Sigmoid colon (tissue), 7 donors: ENCODE measurements at places on chromosomes 11 and 22. TPM values are rescaled to one million over a fixed set of nuclear protein-coding genes. Genes with fewer than 3 reads are reported as not detected.

Gene GUCY1A2
- 2.8 TPM for total RNA-seq

Gene FGF4
- total RNA-seq, result not detected

Gene KRTAP5-9
- not detected for total RNA-seq

Gene OR56A4
- total RNA-seq, result not detected

Gene MS4A3
- not detected for total RNA-seq

Gene INCENP
- total RNA-seq, result 8.9 TPM

Gene TESMIN
- total RNA-seq, result not detected

Gene CALCA
- total RNA-seq, result 0.66 TPM

Gene MS4A14
- total RNA-seq, result 0.41 TPM

Gene HEPN1
- total RNA-seq, result not detected

Gene PANX3
- total RNA-seq, result not detected

Gene VWCE
- 0.54 TPM for total RNA-seq

Gene DNHD1
- 13.0 TPM for total RNA-seq

Gene CPT1A
- total RNA-seq, result 31.6 TPM

Gene OR8B3
- not detected for total RNA-seq

Gene KCNJ11
- 0.41 TPM for total RNA-seq

Gene PGGHG
- 13.0 TPM for total RNA-seq

Gene MRGPRD
- 1.9 TPM for total RNA-seq

Gene ETS1
- total RNA-seq, result 29.5 TPM

Gene DUSP8
- 2.7 TPM for total RNA-seq

Gene INPP5J
- 1.5 TPM for total RNA-seq

Gene LDHA
- 339 TPM for total RNA-seq

Gene OR52H1
- 1.6 TPM for total RNA-seq

Gene SULT4A1
- total RNA-seq, result 2.9 TPM

Gene GGT5
- total RNA-seq, result 22.5 TPM

Gene CRYBB2
- not detected for total RNA-seq

Gene ANGPTL5
- not detected for total RNA-seq

Gene SIDT2
- total RNA-seq, result 22.1 TPM

Gene TMEM123
- total RNA-seq, result 140 TPM

Gene ARAP1
- total RNA-seq, result 78.5 TPM

Gene ATG13
- total RNA-seq, result 47.7 TPM

Gene FXYD2
- total RNA-seq, result 4.1 TPM

Gene NXPE4
- not detected for total RNA-seq

Gene CBX7
- total RNA-seq, result 108 TPM

Gene HORMAD2
- total RNA-seq, result not detected

Gene ACR
- total RNA-seq, result not detected

Gene PLEKHB1
- total RNA-seq, result 57.6 TPM

Gene SCGB1C1
- total RNA-seq, result not detected

Gene KRTAP5-10
- total RNA-seq, result not detected

Gene ADM
- total RNA-seq, result 61.7 TPM

Gene LRRC32
- 10.9 TPM for total RNA-seq

Gene SYT12
- total RNA-seq, result not detected

Gene MMP3
- 0.36 TPM for total RNA-seq

Gene MAPK12
- 9.5 TPM for total RNA-seq

Gene OR52A1
- total RNA-seq, result not detected

Gene PTPMT1
- total RNA-seq, result 143 TPM

Gene OR51M1
- not detected for total RNA-seq

Gene LRRC56
- not detected for total RNA-seq

Gene VPREB1
- not detected for total RNA-seq

Gene HOATZ
- not detected for total RNA-seq
